ENCODE measurements at places on chromosomes 3 and 15.

GRCh38 chr3:101081999-101082398 lies 88.8 kb upstream of the ABI3BP start:
- DNase-seq: no peak

GRCh38 chr3:85977615-85978338 lies 1013.2 kb downstream of the VGLL3 start:
- DNase-seq: no peak

DNA sequence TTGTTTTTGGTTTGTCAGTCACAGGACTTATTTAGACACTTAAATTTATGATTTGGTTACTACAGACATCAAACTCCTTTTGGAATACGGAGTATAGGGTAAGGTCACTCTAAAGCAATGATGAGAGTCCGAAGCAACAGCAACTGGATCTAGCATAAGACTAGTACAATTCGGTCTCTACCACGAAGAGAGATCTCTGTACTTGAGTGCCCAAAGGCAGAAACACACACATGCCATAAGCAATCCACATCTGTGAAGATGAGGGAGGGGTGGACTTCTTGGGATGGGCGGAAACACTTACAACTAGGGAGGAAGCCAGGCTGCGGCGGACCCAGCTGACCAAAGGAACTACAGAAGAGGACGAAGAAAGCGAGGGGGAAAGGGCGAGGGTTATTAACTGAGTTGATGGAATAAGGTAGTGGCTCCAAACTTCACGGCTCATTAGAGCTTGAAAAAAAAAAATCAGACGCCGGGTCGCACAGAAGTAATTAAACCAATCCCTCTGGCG lies 595 bp downstream of the DPH6 start:
- peak; percentile 57 for DNase-seq

GRCh38 chr3:48962939-48963338 lies 27.1 kb upstream of the P4HTM start:
- no peak for DNase-seq

GRCh38 chr3:149292666-149293065 lies 40.8 kb downstream of the TM4SF18 start:
- no peak for DNase-seq

DNA sequence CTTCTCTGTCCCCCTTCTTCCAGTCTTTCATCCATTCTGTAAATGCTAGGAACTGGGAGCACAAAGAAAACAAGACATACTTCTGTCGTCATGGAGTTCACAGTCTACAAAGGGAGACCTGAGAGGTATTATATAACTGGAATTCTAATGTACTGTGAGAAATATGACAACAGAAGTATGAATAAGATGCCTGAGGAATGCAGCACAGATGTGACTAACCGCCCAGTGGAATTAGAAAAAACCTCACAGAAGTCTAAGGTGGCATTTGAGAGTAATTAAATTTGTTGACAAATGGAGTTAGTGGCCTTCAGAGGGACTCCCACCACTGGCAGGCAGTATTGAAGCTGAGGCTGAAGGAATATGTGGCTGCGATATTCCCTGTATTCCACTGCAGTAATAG lies 168.5 kb upstream of the FAM3D start:
- peak; percentile 45 for DNase-seq

Data from brain microvascular endothelial cell (primary cell).